Stimulated activated CD8-positive, alpha-beta memory T cell treated with anti-CD3 and anti-CD28 coated beads, Interleukin-15, amount 100 ng/mL, for 1 hour (primary cell): ENCODE measurements at places on chromosomes 3 and 15.

DNA sequence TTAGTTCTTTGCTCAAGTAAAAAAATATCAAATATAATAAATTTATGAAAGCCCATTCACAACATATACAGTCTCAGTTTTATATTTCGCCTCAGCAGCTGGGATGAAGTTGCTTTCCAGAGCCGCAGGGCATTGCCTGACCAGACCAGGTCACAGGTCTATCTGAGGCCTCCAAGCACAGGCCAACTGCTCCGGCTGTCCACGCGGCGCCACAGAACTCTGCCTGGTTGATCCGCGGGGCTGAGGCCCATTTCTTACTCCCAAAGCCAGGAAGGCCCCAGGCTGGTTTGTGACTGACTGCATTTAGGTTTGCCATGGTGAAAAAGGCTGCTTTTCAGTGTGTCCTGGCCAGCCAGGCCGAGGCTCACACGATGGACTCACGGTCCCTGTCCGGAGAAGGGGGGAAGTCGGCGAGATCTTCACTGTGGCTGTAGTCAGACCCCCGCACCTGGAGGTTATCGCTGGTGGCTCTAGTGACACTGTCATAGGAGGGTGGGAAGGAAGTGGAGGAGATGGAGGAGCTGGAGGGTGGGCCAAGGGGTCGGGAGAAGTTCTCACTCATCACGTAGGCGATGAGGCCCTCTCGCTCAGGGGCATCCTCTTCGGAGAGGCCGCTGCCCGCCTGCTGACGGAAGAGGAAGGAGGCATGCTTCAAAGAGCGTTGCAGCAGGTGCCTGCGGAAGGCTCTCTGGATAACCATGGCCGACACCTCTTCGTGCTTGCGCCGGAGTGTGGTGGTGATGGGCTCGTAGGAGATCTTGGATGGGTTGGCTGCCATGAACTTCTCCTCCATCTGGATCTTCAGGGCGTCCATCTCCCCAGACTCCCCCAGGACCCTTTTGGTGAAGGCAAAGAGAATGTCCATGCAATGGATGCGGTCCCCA, 54.1 kb downstream of the EXOG start:
- DNase-seq: no peak

- no peak for DNase-seq
These were observed 59.4 kb downstream of the DAPK2 start for GRCh38 chr15:63986751-63987341.

DNA sequence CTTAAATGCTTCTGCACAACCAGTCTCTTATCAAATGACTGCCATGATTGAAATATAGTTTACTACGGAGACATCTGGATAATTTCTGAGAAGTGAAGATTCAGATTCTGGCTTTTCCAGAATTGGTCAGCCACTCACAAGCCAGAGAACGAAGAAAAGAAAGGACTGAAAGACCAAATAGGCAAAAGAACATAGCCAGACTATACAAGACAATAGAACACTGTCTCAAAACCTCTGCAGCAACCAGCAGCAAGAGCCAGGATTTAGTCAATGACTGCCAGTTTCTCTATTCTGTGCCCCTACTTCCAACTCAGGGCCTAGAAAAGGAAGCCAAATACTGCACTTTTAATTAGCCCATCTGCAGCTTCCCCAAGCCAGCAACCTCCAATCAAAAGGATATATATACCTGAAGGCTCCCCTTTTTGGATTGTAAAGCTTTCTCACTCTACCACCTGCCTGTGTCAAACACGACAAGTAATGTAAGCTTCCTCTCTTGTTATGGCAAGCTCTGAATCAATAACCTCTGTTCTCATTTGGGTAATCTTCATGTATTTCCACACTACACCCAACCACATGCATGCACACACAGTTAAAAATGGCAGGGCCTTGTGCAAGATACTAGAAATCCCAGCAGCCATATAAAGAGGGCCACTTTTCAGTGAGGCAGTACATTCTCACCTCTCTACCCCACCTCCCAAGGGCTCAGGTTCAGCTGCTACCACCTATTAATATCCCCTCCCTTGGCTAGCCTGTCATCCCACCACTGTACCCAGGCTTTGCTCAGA, 97.1 kb downstream of the ERC2 start:
- no peak for DNase-seq

DNA sequence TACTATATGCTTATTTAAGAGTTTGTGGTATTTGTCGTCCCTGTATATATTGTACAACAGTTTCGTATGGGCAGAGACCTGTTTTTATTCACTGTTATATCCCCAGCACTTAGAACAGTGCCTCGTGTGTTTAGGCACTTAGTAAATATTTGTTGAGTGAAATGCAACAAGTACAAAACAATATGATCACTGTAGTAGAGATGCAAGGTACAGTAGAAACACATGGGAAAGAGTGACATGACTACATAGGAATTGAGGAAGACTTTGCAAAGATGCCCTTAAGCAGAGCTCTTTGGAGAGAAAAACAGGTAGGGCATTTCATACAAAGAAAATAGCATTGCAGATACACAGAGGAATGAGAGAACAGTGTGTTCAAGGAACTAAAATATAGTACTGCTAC, 18.3 kb downstream of the RASA2 start:
- no peak for DNase-seq

GRCh38 chr3:104816716-104817115, 550.0 kb upstream of the ALCAM start:
- DNase-seq: no peak
